Renal cortex interstitium (tissue), 15 donors: ENCODE measurements at places on chromosomes 5 and 9.

DNA sequence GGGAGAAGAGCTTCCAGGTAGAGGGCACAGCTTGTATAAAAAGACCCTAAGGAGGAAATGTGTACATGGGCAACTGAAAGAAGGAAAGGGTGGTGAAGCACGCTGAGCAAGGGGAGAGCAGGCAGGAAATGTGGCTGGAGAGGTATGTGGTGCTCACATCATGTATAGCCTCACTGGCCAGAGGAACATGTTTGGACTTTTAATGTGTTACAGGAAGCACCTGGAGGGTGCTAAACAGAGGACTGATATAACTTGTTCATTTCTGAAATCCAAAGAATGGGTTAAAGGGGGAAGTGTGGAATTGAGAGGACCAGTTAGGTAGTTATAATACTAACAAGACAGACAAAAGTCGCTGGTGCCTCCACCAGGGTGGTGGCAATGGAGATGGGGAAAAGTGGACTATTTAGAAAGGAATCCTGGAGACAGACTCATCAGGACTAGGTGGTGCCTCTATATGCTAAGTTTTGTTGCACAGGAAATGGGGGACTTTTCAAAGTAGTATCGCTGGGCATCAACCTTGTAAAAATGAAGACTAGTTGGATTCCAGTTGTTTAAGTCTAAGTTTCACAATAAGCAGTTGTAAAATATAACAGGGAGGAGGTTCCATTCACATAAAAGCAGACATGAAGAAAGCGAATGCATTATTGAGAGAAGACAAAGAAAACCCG lies 63.1 kb upstream of the CD180 start:
- DNase-seq: no peak

GRCh38 chr9:115416299-115416698 lies 298.3 kb upstream of the TNC start:
- DNase-seq: no peak

GRCh38 chr9:128128836-128129590 lies 1.5 kb upstream of the PTGES2 start:
- DNase-seq: no peak

DNA sequence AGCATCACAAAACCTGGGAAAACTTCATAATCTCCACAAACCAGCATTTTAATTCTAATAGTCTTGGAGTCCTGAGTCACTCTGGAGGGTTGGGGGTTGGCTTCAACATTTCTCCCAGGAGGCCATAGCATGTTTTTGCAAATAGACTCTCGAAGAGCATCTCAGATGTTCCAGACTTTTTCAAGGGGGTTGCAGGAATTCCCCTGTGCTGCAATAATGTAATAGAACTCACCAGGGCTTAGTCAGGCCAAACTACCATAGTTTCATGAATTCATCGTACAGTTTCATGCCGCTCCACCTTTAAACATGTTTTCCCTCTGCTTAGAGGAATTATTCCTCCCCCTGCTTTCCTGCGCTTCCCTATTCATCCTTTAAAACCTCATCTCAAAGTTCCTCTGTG lies 499.5 kb upstream of the KLF4 start:
- no peak for DNase-seq

DNA sequence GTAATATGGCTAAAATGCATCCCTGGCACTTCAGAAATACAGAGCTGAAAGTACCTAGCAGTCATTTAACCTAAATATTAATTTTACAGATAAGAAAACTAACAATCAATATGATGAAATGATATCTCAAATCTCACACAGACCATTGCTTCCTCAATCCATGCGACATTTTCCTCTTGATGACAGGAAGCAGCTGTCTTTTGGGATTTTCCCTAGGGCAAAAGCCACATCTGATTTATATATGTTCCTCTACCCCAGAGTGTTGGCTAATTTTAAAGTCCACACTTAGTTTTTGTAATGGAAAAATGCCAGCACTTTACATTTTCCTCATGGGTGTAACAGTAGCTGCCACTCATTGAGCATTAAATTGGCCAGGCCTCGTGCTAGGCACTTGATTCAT lies 47.7 kb upstream of the ITGA1 start:
- DNase-seq: no peak

GRCh38 chr5:107294669-107295068 lies 376.1 kb downstream of the EFNA5 start:
- DNase-seq: no peak
